ENCODE measurements at places on chromosomes 7 and 10. TPM values are rescaled to one million over a fixed set of nuclear protein-coding genes. Genes with fewer than 3 reads are reported as not detected.

Gene C7orf57
- 0.25 TPM for total RNA-seq

Gene DPY19L1
- total RNA-seq: 10.2 TPM

Gene OR2AE1
- 0.31 TPM for total RNA-seq

Gene MAGI2
- 0.16 TPM for total RNA-seq

Gene SPAG6
- total RNA-seq: 0.19 TPM

Gene HTR5A
- total RNA-seq: not detected

Gene ZNF398
- 6.6 TPM for total RNA-seq

Gene TMEM236
- 0.05 TPM for total RNA-seq

Gene CALHM1
- not detected for total RNA-seq

Gene KCP
- total RNA-seq: 0.16 TPM

Gene ENO4
- not detected for total RNA-seq
